ENCODE measurements at places on chromosomes 5 and 9.

DNA sequence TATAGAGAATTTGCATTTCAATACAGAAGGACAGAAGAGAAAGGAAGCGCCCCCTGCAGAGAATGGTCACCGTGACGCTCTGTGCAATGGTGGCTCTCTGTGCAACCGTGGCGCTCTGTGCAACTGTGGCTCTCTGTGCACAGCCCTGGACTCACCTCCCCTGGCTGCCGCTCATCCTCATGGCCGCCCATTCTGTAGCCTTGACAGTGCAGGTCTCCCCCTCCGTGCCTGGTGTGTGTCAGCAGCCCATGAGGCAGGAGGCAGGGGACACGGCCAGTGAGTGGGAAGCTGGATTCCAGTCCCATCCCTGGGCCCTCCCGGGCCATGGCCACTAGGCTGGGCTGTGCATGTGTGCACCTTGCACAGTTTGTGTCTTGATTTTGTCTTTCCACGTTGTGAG, 12.0 kb downstream of the EXOC3 start:
- DNase-seq = peak; percentile 40

DNA sequence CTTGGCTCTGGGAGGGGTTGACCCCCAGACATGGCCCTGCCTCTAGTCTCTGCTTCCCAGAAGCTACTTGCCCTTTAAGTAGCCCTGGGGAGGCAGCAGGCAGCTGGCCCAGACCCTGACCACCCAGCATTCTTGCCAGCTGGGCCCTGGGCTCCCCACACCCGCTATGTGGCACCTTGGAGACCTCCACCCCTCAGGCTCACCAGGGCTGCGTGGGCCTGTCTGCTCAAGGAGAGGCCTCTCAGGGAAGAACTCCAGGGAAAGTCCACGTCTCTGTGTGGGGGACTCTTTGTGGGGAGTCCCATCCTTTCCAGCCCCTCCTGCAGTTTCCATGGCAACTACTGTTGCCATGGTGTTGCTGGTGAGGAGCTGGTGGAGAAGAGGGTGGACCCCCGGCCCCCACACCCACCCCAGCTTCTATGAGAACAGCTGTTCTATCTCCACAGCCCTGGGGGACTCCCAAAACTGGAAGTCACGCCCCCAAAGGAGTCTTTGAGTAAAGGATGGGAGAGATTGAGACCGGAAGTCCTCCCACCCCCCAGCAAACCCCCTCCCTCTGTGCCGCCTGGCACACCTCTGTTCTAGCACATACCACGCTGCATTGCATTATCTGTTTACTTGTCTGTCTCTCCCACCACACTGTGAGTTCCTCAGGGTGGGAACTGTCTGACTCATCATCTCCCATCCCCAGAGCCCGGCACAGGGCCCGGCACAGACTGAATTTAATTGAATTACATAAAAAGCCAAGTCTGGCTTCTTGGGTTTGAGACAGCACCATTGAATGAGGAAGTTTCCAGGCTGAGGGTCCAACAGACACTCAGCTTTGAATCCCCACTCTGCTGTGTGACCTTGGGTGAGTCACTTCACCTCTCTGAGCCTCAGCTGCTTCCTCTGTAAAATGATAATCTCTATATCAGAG, 12.6 kb downstream of the DNM1 start:
- no peak for DNase-seq

GRCh38 chr9:2823227-2823626, 20.7 kb downstream of the PUM3 start:
- DNase-seq = no peak

DNA sequence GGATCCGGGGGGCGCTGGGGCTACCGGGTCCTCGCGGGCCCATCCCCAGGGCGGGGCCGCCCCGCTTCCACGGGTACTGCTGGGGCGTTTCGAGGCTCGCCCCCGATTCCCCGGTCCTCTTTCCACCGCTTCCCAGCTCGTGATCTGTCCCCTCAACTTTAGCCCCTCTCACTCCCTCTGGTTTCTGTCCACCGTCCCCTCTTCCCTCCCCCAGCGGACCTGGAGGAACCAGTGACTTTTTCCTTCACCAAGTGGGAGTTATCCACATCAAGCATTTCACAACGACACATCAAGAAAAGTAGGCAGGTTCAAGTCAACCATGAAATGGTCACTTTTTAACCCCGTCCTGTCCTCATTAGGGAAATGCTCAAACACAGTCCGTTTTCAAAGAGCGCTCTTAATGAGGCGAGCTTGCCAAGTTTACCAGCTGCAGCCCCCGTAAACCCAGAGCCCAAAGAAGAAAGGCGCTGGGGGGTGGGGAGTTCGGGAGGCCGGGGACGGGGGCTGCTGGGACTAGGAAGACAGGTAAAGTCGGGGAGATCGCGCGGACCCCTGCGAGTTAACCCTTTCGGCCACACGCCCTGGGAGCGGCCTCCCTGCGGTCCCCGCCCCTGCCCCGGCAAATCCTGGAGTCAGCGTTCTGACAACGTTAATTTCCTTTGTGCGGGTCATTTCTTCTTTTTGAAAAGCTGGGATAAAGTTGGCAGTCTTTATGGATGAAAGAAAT, 2.1 kb upstream of the NFIB start:
- peak; percentile 82 for DNase-seq

- DNase-seq = no peak
Measured at GRCh38 chr5:169024421-169024820, 276.5 kb downstream of the SLIT3 start.

GRCh38 chr5:133049726-133050048, 2.1 kb upstream of the HSPA4 start:
- DNase-seq = no peak

GRCh38 chr9:134514503-134514902, 127.1 kb upstream of the COL5A1 start:
- DNase-seq = no peak

GRCh38 chr5:73447530-73448462, 781 bp downstream of the FOXD1 start:
- DNase-seq = peak; percentile 85

GRCh38 chr5:82413302-82414040, 135.3 kb upstream of the RPS23 start:
- DNase-seq = no peak

- DNase-seq = no peak
Measured at GRCh38 chr9:31388660-31389059, 995.8 kb upstream of the ACO1 start.

DNA sequence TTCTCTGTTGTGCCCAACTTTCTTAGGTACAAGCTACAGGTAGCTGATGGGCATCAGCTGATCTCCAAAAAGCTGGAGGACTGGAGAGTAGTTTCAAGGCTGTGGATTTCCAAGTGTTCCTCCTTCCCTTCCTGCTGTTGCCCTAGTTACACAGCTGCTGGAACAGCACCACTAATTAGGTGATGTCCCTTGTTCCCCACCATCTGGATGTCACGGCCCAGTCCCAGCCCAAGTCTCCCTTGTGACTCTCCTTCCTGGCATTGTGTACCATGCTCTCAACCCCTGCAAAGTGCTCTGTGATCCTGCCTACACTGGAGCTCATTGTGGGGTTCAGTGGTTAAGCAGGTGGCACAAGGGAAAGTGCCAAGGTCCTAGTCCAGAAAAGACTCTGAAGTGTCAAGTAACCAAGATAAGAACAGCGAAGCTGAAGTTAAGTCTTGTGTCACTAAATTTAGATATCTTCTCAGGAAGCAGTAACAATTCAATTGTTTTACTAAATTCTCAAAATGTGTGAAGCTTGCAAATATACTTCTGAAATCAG, 604.5 kb downstream of the ISL1 start:
- no peak for DNase-seq

- peak; percentile 63 for DNase-seq
Measured at GRCh38 chr5:141343242-141343952, at the start of gene PCDHGA3. Gene PCDHGA3, plus strand, starts transcription at chr5:141343829. Its CDS starts 205 bp downstream, at chr5:141344034.

DNA sequence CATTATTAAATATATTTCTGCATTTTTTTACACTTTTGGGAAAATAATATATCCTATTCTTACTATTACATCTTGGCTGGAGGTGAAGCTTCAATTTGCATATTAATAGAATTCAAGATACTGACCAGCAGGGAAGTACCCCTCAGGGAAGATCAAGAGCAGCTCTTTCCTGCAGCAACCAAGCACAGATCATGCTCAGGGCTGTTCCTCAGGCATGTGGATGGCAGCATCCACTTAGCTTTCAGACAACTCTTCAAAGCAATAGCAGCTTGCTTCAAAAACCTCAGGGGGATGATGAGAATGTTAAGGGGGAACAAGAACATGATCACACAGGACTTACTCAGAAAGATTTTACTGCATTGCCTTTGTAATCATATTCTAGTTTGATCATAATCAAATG, 731.8 kb downstream of the SEMA5A start:
- no peak for DNase-seq

DNA sequence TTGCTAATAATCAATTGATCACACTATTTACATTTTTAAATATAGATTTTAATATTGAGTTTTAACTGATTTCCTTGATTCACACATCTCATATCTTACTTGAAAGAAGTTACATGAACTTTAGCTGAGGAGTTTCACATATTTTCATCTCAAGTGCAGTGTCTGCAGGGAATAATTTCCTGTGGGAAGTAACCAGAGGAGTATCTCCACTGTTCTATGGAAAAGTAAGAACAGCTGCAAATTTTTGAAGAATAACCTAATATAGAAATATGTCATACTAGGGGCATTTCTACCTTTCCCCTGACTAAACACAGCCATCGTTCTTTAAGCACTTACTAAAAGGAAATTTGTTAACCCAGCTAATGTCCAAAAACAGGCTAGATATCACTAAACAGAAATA, 546.4 kb downstream of the EFNA5 start:
- no peak for DNase-seq

DNA sequence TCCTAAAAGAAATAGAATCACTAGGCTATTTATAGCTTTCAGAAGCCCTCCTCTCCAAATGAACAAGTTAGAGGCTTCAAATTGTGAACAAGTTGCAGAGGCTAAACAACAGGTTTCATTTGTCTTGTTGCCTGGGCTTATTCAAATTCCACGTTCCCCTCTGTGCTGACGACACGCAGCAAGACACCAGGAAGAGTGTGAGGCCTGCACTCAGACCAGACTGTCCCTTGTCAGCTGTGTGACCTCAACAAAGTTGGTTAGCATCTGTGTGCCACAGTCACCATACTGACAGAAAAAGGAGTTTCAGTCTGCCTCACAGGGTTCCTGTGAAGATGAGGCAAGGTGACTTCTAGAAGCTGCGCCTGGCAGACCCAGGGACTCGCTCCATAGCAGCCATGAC, 22.1 kb upstream of the GABBR2 start:
- no peak for DNase-seq

DNA sequence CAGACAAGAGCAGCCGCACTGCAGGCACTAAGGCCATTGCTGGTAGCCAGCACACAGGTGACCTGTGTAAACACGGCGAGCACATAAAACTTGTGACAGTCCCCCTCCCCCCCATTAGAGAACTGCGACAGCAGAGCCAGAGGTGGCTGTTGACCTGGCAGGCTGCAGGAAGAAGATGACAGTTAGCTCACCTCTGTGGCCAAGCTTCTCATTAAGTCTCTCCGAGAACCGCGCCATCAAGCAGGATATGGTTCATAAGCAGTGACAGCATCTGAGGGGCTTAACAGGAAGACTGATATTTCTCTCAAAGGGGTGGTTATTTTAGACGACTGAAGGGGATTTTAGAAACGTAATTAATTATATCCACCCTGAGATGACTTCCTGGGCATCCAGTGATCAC, 5.2 kb downstream of the SURF4 start:
- DNase-seq = no peak

GRCh38 chr5:173233347-173234128, 1.5 kb downstream of the NKX2-5 start:
- DNase-seq = peak; percentile 71

- DNase-seq = no peak
Measured at GRCh38 chr9:68768619-68769018, 63.6 kb downstream of the PIP5K1B start.

- DNase-seq = no peak
Measured at GRCh38 chr5:67306965-67307607, 110.5 kb upstream of the CD180 start.

GRCh38 chr5:175822225-175822624, 49.2 kb upstream of the CPLX2 start:
- DNase-seq = no peak

DNA sequence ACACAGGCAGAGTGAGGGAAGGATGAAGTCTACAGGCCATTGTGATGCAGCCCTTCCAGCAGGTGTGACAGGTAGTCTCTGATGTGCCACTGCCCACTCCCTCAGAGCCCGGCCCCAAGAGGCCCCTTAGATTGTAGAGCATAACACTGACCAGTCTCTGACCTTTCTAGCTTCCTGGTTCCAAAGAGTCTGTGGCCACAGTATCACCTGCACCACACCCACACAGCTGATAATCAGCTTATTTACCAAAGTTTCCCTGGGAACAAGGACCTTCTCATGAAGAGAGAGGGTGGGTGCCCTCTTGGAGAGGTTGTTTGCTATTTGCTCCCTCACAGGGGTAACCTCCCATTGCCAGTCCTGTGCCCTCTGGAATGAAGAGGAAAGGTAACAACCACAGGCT, 11.0 kb upstream of the ACER2 start:
- DNase-seq = no peak
